ENCODE measurements at places on chromosomes 4 and X.

DNA sequence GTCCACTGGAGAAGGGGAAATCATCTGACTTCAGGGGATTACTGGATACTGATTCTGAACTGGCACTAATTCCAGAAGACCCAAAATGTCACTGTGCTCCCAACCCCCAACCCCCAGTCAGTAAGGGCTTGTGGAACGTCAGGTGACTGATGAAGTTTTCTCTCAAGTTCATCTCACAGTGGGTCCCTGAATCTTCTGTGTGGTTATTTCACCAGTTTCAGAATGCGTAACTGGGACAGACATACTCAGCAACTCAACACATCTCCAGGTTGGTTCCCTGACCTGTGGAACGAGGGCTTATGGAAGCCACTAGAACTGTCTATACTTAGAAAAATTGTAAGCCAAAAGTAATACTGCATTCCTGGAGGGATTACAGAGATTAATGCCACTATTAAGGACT is 45.3 kb downstream of the DDX60L start:
- no peak for DNase-seq

GRCh38 chr4:118765399-118765798 is 70.5 kb downstream of the SEC24D start:
- no peak for DNase-seq

- DNase-seq, result no peak
Measured at GRCh38 chr4:7725951-7726350, 213.7 kb downstream of the AFAP1 start.

DNA sequence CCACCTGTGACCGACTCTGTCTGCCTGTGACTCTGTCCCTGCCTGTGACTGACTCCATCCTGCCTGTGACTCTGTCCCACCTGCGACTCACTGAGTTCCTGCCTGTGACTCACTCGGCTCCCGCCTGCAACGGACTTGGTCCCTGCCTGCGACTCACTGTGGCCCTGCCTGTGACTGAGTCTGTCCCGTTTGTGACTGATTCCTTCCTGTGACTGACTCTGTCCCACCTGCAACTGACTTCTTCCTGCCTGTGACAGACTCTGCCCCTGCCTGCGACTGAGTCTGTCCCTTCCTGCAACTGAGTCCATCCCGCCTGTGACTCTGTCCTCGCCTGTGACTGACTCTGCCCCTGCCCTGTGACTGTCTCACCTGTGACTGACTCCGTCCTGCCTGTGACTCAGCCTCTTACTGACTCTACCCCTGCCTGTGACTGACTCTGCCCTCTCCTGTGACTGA is 9.6 kb upstream of the UVSSA start:
- DNase-seq, result no peak

DNA sequence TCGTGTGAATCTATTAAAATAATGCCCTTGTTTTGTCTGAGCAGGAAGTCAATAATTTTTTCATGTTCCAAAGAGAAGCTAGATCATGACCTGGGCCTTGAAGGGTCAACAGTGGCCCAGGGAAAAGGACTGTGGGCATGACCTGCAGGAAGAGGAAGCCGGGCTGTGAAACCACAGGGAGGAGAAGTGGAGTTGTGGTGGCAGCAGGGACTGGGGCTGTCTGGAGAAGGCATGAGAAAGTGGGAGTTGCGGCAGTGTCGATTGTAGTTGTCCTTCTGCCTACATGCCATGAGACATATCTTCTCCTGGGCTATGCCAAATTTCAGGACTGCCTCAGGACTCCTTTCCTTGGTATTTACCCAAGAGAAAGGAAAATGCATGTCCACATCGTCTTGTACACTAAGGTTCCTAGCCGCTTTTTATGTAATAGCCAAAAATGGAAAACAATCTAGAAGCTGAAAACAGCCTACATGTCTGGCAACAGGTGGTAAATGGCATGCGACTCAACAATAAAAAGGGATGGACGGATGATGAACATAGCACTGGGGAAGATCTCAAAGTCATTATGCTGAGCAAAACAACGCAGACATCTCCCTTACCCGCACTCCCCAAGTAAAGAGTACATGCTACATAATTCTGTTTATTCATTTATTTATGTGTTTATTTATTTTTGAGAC is 13.6 kb upstream of the PTTG2 start:
- DNase-seq, result no peak

GRCh38 chr4:110109455-110109854 is 89.0 kb downstream of the ELOVL6 start:
- DNase-seq, result no peak

GRCh38 chr4:154953691-154954090 is 172.6 kb downstream of the RBM46 start:
- no peak for DNase-seq

GRCh38 chrX:73577361-73577760 is 14.4 kb downstream of the CHIC1 start:
- DNase-seq, result no peak

- DNase-seq, result no peak
Measured at GRCh38 chr4:108130955-108131354, 37.8 kb downstream of the LEF1 start.

- DNase-seq, result no peak
Measured at GRCh38 chr4:78038704-78039103, 18.4 kb upstream of the FRAS1 start.

- DNase-seq, result no peak
Measured at GRCh38 chr4:71460371-71460770, 121.6 kb downstream of the SLC4A4 start.

DNA sequence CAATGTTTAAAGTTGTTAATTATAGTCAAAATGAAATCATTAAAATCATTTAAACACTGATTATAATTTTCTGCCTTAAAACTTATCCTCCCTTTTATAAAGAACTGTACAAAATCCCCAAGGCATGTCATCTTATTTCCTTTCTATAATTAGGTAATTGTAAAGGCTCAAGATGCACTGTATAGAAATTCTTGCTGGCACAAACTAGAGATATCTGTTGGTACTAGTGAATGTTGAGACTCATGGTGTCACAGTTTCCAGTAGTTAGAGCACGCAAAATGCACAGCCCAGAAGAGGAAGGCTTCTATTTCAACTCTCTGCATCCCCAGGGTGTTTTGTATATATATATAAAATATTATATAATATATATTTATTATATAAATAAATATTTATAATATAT is 22.7 kb upstream of the PLA2G12A start:
- DNase-seq, result no peak

DNA sequence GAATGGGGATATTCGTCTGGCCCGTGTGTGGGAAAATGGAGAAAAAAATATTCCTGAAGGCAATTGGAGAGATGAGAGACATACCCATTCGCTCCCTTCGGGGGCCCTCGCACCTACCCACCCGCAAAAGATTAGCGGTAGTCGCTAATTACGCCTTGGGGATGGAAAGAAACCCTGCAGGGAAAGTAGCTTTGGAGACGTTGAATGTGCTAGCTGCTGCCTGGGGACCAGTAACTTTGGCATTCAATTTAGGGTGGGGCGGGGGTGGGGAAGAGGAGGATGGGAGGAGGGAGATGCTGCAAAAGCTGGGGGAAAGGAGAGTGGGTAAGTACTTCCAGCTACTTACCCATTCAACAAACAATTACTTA is 407 bp upstream of the ZC4H2 start:
- DNase-seq, result no peak

All from Karpas-422 (cell line).